ENCODE measurements at places on chromosomes 3 and 15. TPM values are rescaled to one million over a fixed set of nuclear protein-coding genes. Genes with fewer than 3 reads are reported as not detected.

DNA sequence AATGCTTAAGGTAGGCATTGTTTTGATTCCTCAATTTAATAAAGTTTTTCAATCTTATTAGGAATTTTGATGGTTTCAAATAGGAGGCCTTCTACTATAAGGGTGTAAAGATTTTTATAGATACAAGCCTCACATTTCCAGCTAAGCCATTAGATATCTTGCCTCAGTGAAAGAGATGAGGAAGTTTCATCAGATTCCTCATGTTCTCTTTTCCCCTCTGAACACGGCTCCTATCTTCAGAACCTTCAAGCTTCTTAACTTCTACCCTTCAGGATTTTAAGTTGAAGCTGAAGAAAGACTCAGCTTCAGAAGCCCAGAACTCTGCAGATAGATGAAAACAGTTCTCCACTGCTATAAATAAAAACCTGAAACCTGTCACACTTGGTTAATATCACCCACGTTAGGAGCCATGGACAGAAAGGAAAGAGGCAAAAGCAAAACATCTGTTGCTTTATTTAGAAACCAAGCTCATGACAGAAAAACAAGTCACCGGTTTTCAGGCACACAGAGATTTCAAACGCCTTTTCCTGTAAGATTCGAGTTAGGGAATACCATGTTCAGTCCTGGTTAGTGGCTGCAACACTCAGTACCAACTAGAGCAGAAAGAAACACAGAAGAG lies 82.2 kb upstream of the GOLGA8B start:
- DNase-seq: peak; percentile 25

GRCh38 chr15:51874751-51875644 lies 45.5 kb downstream of the TMOD3 start:
- peak; percentile 91 for DNase-seq

- DNase-seq: no peak
Observed at GRCh38 chr3:126527006-126527405, 3.1 kb downstream of the CHST13 start.

- DNase-seq: peak; percentile 77
Observed at GRCh38 chr3:66938338-66938963, 59.7 kb upstream of the KBTBD8 start.

- DNase-seq: peak; percentile 2
Observed at GRCh38 chr15:72536506-72536905, 62.4 kb downstream of the ARIH1 start.

DNA sequence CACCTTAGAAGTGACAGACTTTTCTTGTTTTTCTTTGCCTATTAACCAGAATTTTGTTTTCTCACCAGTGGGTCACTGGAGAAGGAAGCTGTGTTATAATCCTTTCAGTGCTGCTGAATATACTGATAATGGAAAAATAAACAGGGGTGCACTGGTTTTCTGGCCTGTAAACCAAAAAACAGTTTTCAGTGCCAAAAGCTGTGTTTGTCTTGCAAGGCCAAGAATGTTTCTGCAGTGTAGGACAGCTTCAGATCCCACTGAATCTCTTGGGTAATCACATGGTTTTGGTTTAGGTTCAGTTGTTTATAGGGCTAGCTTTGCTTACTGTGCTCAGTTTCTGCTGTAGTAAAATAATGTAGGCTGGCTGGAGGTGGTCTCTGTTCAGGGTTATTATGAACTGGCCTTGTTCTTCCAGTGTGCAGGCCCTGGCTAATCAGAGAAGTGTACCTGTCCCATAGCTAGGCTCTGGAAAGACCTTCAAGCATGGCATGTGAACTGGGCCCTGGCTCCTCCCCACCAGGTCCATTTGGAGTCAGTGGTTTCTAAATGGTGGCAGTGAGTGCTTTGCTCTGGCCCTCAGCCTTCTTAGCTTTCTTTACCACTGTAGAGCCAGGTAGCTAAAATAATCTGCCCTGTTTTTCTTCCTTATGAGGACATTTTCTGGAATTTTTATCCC lies 18.7 kb downstream of the PDE8A start:
- no peak for DNase-seq

- DNase-seq: no peak
Observed at GRCh38 chr3:12395349-12396012, 88.8 kb upstream of the TSEN2 start.

Gene P2RY12
- total RNA-seq: not detected

Gene LMAN1L
- total RNA-seq: not detected

Gene ADAMTS17
- 0.10 TPM for total RNA-seq

Gene GOLIM4
- total RNA-seq: 95.3 TPM

Gene COL7A1
- total RNA-seq: 11.1 TPM

Gene ANKRD63
- total RNA-seq: not detected
